Lung (tissue), 17 donors: ENCODE measurements at places on chromosomes 4 and X.

GRCh38 chrX:13254076-13254785, 65.6 kb downstream of the ATXN3L start:
- no peak for DNase-seq

DNA sequence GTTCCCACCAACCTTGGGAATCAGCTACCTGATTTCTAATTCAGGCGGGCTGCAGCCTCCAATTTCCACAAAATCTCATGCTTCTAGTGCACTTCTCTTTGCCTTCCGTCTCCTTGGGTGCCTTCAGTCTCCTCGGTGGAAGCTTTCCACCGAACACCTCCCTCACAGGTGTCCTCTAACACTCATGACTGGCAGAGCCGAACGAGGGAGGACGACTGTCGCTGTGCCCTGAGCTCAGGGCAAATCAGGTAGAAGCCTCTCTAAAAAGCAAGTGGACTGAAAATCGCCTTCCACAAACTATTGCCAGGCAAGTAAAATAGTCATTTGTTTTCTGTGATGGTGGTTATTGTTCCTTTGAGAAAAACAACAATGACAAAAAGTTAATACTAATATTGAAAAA, 176.1 kb upstream of the PPARGC1A start:
- DNase-seq = no peak

DNA sequence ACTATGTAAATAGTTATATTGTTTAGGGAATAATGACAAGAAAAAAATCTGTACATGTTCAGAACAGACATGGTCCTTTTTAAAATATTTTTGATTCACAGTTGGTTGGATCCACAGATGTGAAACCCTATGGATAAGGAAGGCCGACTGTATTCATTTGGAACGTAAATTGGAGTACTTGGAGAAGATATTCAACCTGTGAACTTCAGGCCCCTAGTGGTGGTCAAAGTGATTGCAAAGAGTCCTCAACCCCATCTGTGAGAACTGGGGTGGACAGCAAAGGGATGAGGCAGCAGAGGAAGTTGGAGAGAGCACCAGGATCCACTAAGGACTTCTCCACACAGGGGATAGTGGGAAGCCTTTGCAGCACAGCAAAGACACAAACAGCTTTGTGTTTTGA, 6.2 kb upstream of the CXCL13 start:
- DNase-seq = no peak

- DNase-seq = peak; percentile 6
Measured at GRCh38 chrX:15694941-15695451, 30.4 kb upstream of the CLTRN start.

GRCh38 chrX:104376937-104377336, 122.2 kb upstream of the ESX1 start:
- DNase-seq = no peak

GRCh38 chr4:38666766-38667084, 2.7 kb downstream of the KLF3 start:
- DNase-seq = no peak

DNA sequence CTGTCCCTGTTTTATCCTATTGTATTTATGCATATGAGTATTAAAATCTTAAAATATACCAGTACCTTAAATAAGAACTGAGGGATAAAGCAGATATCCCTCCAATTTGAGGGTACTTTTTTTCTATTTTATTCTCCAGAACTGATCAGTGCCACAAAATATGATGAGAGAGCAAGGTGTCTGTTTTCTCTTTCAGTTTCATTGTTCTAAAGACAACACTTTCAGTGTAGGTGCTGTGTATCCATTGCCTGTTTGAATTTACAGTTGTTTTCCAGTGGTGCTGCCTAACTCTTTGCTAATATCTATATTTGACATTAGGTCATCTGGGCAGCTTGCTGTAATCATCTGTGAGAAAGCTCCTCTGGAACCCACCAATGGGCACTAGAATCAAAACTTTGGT, 394.7 kb downstream of the IL1RAPL1 start:
- no peak for DNase-seq

GRCh38 chr4:1459081-1459721, 53.0 kb upstream of the NKX1-1 start:
- no peak for DNase-seq

GRCh38 chr4:141035920-141036319, 97.3 kb downstream of the RNF150 start:
- no peak for DNase-seq

DNA sequence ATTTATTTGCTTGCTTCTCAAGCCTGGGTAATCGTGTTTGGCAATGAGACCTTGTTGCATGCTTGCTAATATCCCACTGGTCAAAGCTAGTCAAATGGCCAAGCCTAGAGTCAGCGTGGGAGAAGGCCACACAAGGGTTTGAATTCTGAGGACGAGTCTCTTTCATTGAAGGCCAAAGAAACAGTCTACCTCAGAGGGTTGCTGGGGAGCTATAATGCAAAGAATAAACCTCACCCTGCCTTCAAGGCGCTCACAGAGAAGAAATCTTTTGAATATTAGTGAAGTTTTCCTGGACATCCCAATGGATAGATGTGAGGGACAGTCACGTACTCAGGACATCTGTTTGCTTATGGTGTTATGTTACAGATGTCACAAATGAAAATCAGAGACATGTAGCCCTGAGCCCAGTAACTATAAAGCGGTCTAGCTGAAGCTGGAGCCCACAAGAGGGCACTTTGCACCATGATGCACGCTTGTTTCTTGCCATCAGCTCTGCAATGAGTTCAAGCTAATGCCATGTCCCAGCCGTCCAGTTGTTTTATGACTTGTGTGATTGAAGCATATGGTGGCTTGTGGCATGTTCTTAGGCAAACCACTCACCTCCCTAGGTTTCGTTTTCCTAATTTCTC, 1.1 kb upstream of the TLR3 start:
- peak; percentile 88 for DNase-seq

DNA sequence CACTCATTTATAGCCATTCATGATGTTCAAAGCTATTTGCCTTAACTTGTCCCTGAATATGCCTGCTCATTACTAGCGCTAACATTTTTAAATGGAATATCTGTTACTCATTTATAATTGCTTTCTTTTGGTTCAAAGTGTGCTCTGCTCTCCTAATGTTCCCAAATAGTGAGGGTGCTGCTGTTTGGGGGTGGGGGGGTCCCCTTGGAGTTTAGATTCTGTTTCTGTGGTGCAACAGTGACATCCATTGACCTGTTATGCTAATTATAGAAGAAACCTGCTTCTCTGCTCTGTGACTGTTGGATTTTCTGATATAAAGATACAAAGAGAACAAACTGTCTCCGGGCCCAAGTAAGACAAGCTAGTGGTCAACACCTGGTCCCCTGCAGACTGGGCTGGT, 222.4 kb downstream of the SHROOM3 start:
- no peak for DNase-seq

- no peak for DNase-seq
Measured at GRCh38 chrX:150663073-150663472, 30.1 kb upstream of the MTMR1 start.

DNA sequence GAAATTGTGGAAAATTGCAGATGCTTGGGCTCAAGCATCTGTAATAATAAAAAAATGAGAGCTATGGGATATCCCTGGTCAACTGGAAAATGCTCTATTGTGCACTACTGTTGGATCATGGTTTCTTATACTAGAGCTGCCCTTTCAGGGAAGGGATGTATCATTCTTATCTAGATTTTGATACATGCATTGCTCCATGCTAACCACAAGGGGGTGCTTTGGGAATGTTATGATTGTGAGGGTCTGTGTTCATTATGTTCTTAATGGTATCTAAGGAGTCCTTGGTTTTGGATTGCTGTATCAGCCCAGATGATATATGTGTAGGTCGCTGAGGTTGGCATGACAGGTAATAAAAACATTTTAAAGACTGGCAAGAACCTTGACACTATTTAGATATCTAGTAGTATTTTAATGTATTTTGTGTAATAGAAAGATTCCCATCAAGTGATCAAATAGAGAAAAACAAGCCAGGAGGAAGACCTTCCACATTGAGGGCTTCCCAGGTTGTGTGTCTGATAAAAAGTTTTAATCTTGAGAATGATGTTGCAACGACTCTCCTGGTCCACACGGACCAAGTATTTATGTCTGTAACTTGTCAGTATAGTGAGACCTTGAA, 49.2 kb upstream of the TLR2 start:
- DNase-seq = peak; percentile 42

- peak; percentile 11 for DNase-seq
Measured at GRCh38 chrX:105822138-105823091, at the start of gene NRK. NRK (plus strand) TSS chrX:105822539; CDS start chrX:105822846, 307 bp downstream.

GRCh38 chr4:69836287-69836686, 23.7 kb downstream of the SULT1E1 start:
- no peak for DNase-seq

- DNase-seq = no peak
Measured at GRCh38 chr4:76674983-76675382, 223.0 kb downstream of the SOWAHB start.

DNA sequence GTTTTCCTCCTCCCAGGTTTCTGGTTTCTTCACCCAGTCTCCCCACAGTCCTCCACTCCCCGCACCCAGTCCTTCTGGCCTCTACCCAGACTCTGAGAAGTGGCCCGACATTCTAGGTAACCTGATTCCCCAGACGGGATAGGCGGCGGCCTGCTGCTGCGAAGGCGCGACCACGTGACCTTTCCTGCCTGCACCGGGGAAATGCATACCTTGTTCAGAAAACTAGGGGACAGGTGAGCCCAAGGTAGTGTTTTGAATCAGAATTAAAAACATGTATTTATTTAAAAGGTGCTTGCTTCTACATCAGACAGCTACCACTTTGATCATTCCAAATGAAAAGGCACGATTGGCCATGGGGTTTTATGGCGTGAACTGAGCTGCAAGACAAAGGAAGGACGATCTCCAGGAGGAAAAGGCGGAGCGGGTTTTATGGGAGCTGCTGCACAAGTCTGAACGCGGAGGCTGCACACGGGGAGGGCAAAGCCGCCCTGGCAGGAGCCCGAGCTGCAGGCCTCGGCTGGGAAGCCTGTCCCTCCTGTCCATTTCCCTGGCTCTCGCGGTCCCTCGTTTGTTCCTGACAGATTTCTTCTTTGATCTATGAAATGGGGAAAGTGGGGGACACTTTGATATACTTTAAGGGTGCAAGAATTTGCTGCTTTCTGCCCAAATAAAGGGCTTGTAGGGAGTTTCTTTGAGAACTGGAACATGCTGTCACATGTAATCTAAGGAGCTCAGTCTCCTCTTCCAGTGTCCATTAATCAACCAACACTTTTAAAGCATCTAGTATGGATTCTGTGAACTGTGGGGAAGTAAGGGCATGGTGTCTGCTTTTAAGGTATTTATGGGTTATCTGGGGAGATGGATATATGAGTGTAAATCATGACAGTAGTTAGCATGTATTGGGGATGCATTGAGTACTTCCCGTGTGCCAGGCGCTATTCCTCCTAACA, 150.9 kb downstream of the SPRY1 start:
- DNase-seq = peak; percentile 87

GRCh38 chr4:33073811-33074210, 2353.6 kb downstream of the PCDH7 start:
- DNase-seq = no peak

GRCh38 chrX:118164138-118164537, 47.5 kb upstream of the KLHL13 start:
- no peak for DNase-seq

GRCh38 chr4:22850630-22851029, 157.9 kb downstream of the GBA3 start:
- DNase-seq = no peak

- no peak for DNase-seq
Measured at GRCh38 chr4:60934566-60935295, 265.4 kb upstream of the ADGRL3 start.

- no peak for DNase-seq
Measured at GRCh38 chr4:132227151-132227856, 921.8 kb upstream of the PCDH10 start.

DNA sequence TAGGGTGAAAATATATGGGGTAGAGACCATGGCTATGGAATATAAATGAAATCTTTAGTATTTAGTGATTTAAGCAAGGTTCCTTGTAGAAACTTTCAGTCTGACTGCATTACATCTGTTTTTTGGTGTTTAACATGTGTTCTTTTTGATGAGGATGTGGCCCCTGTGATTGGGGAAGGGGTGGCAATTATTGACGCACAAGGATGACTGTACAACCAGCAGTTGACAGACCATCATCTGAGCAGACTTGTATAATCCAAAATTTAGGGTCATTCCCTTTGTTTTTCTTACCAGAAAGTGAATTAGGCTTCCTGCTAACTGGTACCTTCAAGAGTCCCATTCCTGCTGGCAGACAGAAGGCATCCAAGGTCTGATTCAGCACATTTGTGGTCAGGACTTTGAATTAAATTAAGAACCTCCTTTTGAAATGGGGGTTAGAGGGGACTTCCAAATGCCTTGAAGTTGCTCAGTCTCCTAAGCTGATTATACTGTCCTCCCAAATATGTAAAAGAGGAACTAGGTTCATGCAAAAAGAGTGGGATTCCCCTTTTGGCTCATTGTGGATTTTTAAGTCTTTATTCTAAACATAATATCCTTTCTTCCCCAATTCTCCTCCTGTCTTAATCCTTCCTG, 112.4 kb upstream of the CXCL13 start:
- no peak for DNase-seq
